ENCODE measurements at places on chromosomes 7 and 10. TPM values are rescaled to one million over a fixed set of nuclear protein-coding genes. Genes with fewer than 3 reads are reported as not detected.

GRCh38 chr7:31783221-31783620 lies 96.2 kb downstream of the PPP1R17 start:
- no peak for DNase-seq

GRCh38 chr7:98985406-98985805 lies 107.1 kb downstream of the TRRAP start:
- no peak for DNase-seq

NUTM2E gene
- total RNA-seq = 0.12 TPM

DNA sequence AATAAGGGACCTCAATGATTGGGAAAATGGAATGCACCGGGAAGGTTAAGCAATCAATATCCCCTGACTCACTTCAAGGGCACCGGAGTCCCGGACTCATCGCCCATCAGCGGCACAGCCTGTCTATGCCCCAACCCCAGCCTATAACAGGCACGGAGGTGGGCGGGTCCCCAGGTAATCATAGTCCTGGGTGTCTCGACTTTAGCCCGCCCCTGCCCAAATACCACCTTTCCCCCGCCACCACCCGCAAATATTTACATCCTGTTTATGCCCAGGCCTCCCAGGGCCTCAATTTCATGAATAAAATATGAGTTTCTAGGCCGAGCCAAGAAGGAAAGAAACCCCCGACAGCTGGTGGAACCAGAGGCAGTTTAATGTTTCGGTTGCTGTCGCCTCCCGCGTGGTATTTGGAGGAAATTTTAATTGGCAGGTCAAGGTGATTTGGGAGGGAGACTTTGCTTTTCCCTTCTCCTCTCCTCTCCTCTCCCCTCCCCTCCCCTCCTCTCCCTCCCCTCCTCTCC lies 15.6 kb upstream of the RFC2 start:
- DNase-seq = peak; percentile 68

- peak; percentile 55 for DNase-seq
These were observed 488 bp downstream of the EIF4H start for GRCh38 chr7:74174606-74175082.

Data from MCF 10A (cell line).